Stimulated activated CD4-positive, alpha-beta T cell treated with anti-CD3 and anti-CD28 coated beads, Interleukin-1b, Interleukin-23, amount 100 ng/mL, for 1 hour (primary cell): ENCODE measurements at places on chromosomes 7 and 10.

GRCh38 chr7:127628445-127628844, 10.5 kb upstream of the PAX4 start:
- DNase-seq, result no peak

- DNase-seq, result no peak
Observed at GRCh38 chr7:88509341-88509740, 202.6 kb upstream of the STEAP4 start.

GRCh38 chr10:18230794-18231193, 90.6 kb downstream of the CACNB2 start:
- DNase-seq, result no peak

GRCh38 chr7:24936121-24936824, 43.7 kb downstream of the OSBPL3 start:
- no peak for DNase-seq

- DNase-seq, result no peak
Observed at GRCh38 chr7:138382862-138383565, 77.0 kb upstream of the TRIM24 start.
